ENCODE measurements at places on chromosomes 3 and 15. TPM values are rescaled to one million over a fixed set of nuclear protein-coding genes. Genes with fewer than 3 reads are reported as not detected.

MAP6D1 gene
- total RNA-seq: 1.1 TPM

SUCNR1 gene
- not detected for total RNA-seq

ZNF774 gene
- total RNA-seq: 0.95 TPM

SST gene
- not detected for total RNA-seq

ISL2 gene
- total RNA-seq: not detected

CCR8 gene
- not detected for total RNA-seq

POTEB3 gene
- total RNA-seq: not detected

PLCB2 gene
- 56.7 TPM for total RNA-seq

PP2D1 gene
- not detected for total RNA-seq

SKOR1 gene
- 0.15 TPM for total RNA-seq

PTX3 gene
- total RNA-seq: not detected

CSPG5 gene
- total RNA-seq: 0.17 TPM

NTRK3 gene
- 0.95 TPM for total RNA-seq

CYP11A1 gene
- not detected for total RNA-seq

SLC28A2 gene
- total RNA-seq: not detected

GFM1 gene
- 57.4 TPM for total RNA-seq
